ENCODE measurements at places on chromosomes 5 and 9.

DNA sequence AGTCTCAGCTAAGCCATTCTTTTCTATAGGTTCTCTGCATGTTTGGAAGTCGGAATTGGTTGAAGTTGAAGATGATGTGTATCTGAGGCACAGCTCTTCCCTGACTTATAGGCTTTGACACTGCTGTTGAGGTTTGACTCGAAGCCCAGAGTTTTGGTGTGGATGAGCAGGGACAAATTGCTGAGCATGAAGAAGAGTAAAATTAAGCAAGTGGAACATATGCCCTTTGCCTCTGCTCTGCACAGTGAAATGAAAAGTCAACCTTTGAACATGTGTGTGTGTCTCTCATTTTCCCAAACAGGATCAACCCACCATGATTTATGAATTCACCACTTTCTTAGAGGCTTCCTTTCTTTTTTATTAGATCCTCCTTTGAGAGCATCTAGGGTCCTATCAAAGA lies 8.5 kb downstream of the HMHB1 start:
- DNase-seq: no peak

DNA sequence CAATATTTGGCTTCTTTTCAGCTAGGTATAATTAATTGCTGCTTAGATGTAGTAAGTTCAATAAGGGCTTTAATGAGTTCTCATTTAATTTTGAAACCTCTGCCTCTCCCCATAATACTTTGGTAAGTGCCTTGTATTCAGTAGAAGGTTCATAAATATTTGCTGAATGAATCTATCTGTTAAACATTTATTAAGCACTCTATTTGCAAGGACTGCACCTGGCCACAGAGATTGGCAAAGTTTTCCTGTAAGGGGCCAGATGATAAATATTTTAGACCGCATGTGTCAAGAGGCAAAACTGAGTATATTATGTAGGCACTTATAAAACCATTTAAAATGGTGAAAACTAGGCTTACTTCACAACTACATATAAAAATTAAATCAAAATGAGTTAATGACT lies 19.0 kb upstream of the GNA14 start:
- DNase-seq: no peak

GRCh38 chr9:31542384-31543055 lies 841.9 kb upstream of the ACO1 start:
- DNase-seq: peak; percentile 4

GRCh38 chr9:132901858-132902831 lies 23.4 kb downstream of the SPACA9 start:
- peak; percentile 66 for DNase-seq

DNA sequence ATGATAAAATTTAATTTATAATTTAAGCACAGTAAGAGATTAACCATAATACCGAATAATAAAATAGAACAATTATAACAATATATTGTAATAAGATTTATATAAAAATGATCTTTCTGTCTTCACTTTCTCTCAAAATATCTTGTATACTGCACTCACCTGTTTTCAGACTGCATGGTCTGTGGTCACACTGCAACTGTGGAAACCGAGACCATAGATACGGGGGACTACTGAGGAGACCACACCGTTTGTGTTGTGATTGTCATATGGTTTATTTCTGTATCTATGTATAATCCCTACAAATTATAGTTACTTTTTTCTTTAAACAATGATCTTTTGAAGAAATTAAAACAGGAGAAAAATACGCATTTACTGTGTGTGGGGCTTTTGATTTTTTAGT lies 78.8 kb upstream of the TNFAIP8 start:
- no peak for DNase-seq

- no peak for DNase-seq
Observed at GRCh38 chr9:84851935-84852585, 182.5 kb downstream of the NTRK2 start.

DNA sequence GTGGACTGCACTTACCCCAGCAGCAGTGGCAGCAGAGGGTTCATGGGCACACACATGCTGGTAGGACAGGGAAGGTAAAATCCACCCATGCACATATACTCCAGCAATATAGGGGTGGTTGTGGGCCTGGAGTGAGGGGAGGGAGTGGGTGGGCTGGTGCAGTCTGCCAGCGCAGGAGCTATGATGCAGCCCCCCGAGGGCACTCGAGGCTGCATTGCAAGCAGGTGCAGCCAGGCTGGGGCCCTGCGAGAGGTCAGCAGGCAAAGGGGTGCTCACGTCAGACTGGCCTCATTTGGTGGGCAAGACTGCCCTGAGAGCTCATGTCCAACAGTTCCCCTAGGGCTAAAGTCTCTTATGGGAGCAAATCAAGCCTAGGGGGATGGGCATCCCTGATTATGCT lies 32.4 kb upstream of the PCDHA1 start:
- no peak for DNase-seq

- DNase-seq: no peak
Observed at GRCh38 chr9:129317179-129318011, 139.3 kb upstream of the IER5L start.

DNA sequence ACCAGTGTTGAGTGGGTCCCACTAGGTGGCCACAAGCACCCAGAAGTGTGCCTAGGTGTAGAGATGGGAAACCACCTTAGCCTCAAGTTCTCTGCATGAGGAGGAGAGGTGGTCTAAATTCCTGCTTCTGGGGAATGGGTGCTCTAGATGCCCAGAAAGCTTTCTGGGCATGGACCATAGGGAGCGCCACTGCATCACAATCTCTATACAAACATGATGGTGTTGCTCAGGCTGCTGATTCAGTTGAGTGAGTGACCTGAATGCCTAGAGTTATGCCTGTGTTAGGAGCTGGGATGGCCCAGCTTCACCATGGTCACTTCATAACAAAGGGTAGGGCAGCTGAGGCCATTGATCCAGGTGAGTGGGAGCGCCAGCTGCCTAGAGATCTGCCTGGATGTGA lies 667.9 kb upstream of the ARRDC3 start:
- no peak for DNase-seq

DNA sequence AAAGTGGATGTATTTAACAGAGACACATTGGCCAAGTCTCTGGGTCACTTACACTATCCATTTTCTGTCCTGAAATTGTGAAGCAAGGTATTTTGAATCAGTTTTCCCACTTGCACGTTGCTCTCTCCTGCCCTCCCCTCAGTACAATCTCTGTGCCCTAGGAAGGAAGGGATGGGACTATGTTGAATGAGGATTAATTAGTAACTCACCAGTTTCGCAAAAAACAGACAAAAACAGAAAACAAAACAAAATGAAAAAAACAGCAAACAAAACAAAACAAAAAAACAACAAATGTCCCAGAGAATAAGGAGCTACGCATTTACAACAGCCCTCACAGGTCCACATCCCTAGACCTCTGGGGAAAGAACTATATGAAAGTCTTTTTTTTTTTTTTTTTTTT lies 1.1 kb upstream of the CD14 start:
- no peak for DNase-seq

DNA sequence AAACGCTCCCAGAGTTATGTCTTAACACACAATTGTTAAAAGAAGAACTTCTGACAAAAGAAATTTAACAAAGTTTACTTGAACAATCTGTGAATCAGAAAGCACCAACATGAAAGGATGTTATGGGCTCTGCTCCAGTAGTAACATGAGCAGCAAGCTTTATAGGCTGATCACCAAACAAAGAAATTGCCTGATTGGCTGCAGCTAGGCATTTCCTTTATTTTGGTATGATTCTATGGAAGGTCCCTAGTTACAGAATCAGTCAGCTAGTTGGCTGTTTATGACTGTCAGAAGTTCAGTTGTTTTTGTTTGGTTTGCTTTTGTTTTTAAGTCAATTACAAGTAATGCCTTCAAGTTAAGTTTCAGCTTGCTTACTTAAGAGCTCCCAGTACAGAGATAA lies 102.4 kb upstream of the SMC2 start:
- no peak for DNase-seq

- DNase-seq: no peak
Observed at GRCh38 chr5:132898094-132898493, 24.6 kb downstream of the LEAP2 start.

- no peak for DNase-seq
Observed at GRCh38 chr9:108811944-108812343, 43.8 kb downstream of the ACTL7B start.

DNA sequence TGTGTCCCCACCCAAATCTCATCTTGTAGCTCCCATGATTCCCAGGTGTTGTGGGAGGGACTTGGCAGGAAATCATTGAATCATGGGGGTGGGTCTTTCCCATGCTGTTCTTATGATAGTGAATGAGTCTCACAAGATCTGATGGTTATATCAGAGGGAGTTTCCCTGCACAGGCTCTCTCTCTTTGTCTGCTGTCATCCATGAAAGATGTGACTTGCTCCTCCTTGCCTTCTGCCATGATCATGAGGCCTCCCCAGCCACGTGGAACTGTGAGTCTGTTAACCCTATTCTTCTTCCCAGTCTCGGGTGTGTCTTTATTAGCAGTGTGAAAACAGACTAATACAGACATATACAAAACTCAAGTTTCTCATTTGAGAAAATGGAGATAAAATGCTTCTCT lies 139.3 kb downstream of the FBXL7 start:
- no peak for DNase-seq

- no peak for DNase-seq
Observed at GRCh38 chr5:150500905-150501304, 7.0 kb upstream of the NDST1 start.

GRCh38 chr5:54088081-54088480 lies 222.3 kb downstream of the ARL15 start:
- no peak for DNase-seq

GRCh38 chr9:111898331-111899096 lies 1.9 kb downstream of the UGCG start:
- DNase-seq: no peak

- peak; percentile 48 for DNase-seq
Observed at GRCh38 chr5:177111720-177112394, 21.7 kb upstream of the NSD1 start.

DNA sequence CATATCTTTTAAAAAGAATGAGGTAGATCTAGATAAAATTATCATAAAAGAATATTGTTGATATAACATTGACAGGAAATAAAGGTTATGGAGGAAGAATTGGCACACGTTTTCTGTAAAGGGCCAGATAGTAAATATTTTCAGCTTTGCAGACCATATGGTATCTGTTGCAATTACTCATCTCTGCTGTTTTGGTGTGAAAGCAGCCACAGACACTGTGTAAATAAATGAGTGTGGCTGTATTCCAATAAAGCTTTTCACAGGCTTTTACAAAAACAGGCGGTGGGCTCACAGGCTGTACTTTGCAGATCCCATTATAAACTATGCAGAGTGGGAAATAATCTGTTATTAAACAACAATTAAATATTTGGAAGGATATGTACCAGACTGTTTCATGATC lies 87.4 kb downstream of the SGCD start:
- DNase-seq: no peak

- DNase-seq: no peak
Observed at GRCh38 chr5:50923768-50924494, 257.5 kb downstream of the PARP8 start.

GRCh38 chr5:38414348-38414747 lies 142.1 kb downstream of the LIFR start:
- DNase-seq: no peak

DNA sequence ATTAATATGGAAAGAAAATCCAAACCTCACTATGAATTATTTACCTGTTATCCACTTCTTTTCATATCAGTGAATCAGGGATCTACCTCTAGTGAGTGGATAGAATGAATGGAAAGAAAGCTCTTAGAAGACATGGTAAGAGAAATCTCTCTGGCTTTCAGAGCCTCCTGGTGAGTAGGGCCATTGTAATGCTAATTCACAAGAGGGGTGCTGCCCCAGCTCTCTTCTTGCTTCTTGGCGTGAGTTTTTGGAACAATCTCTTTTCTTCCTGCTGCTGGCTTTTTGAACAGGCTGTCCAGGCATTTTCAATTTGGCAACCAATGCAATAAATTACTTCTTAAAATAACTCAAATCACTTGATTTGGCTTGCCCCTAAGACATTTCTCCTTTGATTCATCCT lies 49.9 kb upstream of the KCNN2 start:
- no peak for DNase-seq

- no peak for DNase-seq
Observed at GRCh38 chr9:88593537-88594185, 58.7 kb downstream of the NXNL2 start.

GRCh38 chr9:2662496-2662895 lies 40.9 kb downstream of the VLDLR start:
- no peak for DNase-seq

DNA sequence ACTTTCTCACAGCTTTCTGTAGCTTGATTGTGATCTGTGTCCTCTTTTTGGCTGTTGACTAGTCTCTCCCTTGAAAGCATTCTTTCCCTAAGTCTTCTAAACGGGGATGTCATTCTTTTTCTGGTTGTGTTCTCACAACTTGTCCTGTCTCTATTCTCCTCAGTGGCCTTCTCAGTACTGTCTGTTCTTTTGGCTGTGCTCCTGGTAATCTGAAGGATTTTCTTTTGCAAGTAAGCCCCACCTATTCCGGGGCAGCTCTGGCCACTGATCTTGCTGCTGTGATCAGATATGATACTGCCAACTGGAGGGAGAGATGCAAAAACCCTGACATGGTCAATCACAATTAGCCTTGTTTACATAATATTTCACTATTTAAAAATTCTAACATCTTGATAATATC lies 172.2 kb downstream of the CDC42SE2 start:
- DNase-seq: no peak

GRCh38 chr5:36156619-36157018 lies 4.7 kb downstream of the SKP2 start:
- no peak for DNase-seq

DNA sequence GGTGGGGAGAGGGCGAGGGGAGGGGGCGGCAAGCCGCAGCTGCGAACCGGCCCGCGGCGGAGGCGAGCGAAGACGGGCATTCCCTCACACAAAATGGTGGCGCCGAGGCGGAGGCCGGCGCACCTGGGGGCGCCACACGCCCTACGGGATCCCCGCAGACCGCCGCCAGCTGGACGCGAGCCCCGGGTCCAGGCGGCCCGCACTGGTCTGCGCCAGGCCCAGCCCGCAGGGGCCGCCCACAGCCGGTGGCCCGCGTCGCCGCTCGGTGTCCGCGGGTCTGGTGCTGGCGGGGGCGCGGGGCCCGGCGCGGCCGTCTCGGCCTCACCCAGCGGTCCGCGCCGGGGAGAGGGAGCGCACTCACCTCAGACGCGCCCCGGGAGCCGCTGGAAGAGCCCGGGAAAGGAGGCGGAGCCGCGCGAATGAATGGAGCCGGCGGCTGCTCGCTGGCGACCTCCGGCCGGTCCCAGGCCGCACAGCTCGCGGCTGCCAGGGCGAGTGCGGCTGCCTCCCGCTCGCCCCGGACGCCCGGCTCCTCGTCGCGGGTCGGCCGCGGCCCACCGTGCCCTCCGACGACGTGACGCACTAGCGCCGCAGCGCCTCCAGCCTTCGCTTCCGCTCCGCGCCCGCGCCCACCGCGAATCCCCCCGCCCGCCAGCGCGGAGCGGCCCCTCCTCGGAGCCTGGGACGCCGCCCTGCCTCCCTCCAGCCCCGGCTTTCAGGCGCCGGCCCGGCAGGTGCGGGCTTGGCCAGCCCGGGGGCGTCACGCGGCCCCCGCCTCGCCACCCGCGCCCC lies at the start of gene FAM169A:
Gene FAM169A (minus strand): TSS at position 584 of the 792 bp plus-strand sequence. CDS start 24,711 bp downstream, outside the sequence.
- DNase-seq: peak; percentile 8

- no peak for DNase-seq
Observed at GRCh38 chr9:98316445-98317133, 61.1 kb upstream of the TBC1D2 start.

DNA sequence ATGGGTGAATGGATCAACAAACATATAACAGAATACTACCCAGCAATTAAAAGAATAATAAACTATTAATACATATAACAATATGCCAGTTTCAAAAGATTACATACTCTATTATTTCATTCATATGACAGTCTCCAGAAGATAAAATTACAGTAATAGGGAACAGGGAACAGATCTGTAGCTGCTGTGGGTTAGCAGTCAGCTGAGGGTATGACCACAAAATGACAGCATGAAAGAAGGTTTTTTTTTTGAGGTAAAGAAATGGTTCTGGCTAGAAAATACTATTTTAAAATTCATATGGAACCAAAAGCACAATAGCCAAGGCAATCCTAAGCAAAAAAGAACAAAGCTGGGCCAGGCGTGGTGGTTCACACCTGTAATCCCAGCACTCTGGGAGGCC lies 73.0 kb upstream of the NR5A1 start:
- DNase-seq: no peak
